Activated effector memory CD4-positive, alpha-beta T cell treated with anti-CD3 and anti-CD28 coated beads, Interleukin-2, amount 50 U/mL, for 16 hours (primary cell): ENCODE measurements at places on chromosomes 5 and 9.
A peak's percentile ranks its signal among the peaks of the same experiment; 100 is the strongest.

GRCh38 chr5:13653709-13654108 lies 290.8 kb downstream of the DNAH5 start:
- no peak for DNase-seq

DNA sequence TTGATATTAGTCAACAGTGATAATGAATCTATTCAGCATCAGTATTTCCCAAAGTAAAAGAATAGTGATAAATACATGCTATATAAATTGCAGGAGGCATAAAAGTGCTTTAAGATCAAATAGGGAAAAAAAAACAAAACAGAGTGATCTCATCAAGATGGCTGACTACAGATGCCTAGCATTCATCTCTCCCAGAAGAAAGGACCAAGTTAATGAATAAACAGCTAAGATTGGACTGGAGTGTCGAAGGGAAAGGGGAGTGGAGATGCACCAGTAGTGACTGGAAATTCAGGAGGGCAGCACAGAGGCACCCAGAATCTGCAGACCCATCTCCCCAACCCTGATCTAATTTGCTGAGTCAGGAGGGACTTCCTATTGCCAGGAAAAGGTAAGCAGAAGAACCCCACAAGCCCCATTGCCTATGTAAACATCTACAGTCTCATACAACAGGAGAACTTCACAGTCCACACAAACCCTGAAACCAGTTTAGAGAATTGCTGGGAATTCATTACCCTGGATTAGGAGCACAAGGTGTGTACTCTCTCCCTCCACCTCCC lies 699.4 kb downstream of the PTPRD start:
- DNase-seq: no peak

DNA sequence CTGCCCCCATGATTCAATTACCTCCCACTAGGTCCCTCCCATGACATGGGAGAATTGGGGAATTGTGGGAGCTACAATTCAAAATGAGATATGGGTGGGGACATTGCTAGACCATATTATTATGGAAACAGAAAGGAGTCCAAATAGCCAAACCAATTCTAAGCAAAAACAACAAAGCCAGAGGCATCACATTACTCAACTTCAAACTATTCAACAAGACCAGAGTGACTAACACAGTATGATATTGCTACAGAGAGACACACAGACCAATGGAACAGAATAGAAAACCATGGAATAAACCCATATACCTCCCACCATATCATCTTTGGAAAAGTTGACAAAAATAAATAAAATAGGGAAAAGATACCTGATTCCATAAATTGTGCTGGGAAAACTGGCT lies 710.5 kb upstream of the CDH9 start:
- DNase-seq: no peak

DNA sequence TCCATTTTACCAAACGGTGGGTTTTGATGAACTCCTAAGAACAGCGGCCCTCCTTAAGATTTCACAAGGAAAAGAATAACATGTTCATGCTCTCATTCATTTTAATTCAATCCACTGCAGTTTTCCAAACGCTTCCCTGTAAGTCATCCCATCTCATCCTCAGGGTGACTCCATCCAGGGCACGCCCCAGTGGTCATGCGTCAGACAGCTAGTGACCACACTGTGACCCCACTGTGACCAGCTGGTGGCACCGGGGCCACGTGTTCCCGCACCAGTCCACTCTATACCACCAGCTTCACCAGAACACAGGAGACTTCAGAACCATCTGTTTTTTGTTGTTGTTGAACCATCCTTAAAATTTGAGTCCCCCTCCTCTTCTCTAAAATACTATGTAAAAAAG lies 14.3 kb downstream of the ATPSCKMT start:
- DNase-seq: no peak

DNA sequence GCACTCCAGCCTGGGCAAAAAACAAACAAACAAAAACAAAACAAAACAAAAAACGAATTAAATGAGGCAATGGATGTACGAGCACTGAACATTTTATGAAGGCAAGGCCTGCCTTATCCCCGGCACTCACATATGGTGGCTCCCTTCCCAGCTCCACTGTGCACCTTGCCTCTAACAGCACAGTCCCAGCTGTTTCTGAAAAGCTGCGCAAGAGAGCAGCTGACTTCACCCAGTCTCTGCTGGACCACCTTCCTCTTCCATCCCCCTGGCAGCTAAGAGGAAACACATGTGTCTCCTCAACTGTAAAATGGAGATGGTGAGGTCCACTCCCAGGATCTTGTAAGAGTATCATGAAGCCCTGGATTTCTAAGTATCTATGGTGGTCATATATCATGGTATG lies 100.7 kb downstream of the KLF4 start:
- DNase-seq: no peak

GRCh38 chr9:3526997-3527940 lies 1.5 kb upstream of the RFX3 start:
- DNase-seq: no peak

- peak; percentile 94 for DNase-seq
Measured at GRCh38 chr5:180291943-180292831, at the start of gene MAPK9. Gene MAPK9, minus strand, starts transcription at chr5:180292083. Its CDS starts 11,522 bp downstream, at chr5:180280561.

- no peak for DNase-seq
Measured at GRCh38 chr9:134661299-134661698, 19.7 kb downstream of the COL5A1 start.

DNA sequence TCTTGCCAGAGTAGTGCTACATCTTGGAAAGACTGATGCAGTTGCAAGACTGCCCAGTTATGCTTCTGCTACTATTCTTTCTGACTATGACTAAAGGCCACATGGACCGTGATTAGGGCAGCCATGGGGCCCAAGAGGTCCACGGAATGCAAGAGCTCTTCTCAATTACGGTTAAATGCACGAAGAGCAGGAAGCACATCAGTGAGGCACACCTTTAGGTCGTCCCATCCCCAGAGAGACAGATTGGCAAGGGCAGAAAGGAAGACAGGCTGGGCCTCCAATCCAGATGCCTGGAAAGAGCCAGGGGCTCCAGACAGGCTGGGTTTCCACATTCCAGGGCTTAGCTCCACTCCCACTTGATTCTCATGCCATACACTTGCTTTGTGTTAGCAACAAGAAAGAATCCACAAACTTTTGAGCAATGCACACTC lies 132.3 kb upstream of the SLIT3 start:
- no peak for DNase-seq

- peak; percentile 90 for DNase-seq
Measured at GRCh38 chr9:92140074-92140753, 25.0 kb upstream of the SPTLC1 start.

- no peak for DNase-seq
Measured at GRCh38 chr9:27663526-27663925, 90.2 kb upstream of the C9orf72 start.

DNA sequence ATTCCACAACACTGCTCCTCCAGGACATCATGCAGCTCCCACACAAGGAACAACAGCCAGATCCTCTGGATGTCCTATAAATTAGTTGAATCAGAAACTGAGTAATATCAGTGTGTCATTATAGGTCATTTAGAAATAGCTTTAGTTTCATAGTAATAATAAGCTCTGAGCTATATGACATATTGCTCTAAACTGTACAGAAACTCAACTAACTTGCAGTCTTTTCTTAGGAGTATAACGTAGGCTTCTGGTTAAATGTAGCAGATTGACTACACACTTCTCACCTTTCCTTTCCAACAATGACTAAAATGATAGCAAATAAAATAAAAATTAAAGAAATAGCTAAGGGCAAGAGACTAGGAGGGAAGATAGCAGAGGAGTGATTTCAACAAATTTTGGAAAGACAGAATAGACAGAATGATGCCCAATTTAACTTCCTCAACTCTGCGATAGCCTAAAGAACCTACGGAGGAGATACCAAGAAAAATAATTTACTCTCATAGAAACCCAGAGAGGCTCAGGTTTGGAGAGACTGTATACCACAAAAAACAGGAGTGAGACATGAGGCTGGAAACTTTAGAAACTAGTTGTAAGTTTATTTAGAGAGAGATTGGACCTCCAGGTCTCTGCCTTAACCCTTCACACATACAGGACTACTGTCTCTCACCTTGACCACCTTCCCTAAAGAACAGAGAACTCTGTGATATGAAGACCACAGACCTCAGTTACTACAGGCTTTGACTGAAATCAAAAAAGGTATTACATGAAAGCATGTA lies 193.7 kb downstream of the TSSK1B start:
- DNase-seq: no peak

- no peak for DNase-seq
Measured at GRCh38 chr5:178432421-178433272, 157.5 kb downstream of the COL23A1 start.

DNA sequence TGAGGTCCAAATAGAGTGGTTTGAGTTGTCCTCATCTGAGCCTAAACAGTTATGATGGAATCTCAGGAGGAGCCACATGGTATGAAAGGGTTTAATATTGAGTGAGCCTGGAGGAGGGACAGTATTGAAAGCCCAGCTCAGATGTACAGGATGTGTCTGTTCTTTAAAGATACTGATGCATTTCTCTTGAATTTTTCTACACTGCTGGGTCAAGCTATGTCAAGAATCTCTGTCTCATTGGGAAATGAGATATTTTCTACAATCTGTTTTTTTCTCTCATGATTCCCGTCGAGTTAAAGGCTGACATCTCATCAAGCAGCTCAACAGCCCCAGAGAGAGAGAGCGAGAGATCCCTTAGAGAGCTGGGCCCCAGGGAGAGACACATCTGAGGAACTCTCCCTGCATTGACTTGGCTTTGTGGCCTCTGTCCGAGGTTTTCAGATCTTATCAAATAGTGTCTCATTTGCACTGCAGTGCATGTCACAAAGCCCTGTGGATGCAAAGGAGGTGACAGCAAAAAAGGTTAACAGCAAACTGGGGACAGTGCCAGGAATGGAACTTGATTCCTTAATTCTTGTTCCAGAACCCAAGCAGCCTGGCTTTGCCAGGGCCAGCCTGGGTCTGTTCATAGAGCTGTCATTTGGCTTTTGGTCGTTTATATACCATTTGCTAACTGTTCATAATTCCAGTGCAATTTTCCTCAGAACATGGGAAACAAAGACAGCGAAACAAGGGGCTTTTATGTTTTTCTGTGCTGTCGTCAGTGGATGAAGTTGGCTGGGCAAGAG lies 19.0 kb upstream of the ACTBL2 start:
- DNase-seq: no peak

GRCh38 chr5:159061179-159061796 lies 38.4 kb downstream of the EBF1 start:
- no peak for DNase-seq

DNA sequence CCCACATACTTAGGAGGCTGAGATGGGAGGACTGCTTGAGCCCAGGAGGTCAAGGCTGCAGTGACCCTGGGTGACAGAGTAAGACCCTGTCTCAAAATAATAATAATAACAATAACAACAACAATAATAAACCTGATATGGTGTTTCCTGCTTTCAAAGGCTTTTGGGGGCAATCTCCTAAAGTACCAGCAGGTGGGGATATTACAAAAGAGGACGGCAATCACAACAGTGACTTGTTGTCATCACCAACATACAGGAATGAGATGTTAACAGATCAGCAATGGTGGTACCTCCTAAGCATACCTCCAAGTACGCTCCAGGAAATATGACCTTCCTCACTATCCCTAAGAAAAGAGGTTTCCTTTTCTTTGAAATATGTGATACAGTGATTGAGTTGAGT lies 91.1 kb upstream of the RNF180 start:
- DNase-seq: no peak

DNA sequence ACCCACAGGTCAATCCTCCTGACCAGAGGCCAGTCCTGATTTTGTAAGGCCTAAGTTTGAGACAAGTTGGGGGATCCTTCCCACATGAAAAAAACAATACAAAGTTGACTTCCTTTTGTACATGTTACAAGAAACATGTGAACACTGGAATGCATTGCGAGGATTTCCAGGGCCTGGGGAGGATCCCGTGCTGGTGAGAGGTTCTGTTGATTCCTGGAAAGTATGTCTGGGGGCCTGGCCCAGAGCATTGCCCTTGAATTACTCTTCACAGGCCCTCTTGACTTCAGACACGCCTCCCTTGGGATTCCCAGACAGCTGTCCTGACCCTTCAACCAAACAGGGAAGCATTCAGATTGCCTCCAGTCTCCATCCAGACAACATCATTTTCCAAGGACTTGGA lies 234.2 kb upstream of the IRX2 start:
- no peak for DNase-seq

DNA sequence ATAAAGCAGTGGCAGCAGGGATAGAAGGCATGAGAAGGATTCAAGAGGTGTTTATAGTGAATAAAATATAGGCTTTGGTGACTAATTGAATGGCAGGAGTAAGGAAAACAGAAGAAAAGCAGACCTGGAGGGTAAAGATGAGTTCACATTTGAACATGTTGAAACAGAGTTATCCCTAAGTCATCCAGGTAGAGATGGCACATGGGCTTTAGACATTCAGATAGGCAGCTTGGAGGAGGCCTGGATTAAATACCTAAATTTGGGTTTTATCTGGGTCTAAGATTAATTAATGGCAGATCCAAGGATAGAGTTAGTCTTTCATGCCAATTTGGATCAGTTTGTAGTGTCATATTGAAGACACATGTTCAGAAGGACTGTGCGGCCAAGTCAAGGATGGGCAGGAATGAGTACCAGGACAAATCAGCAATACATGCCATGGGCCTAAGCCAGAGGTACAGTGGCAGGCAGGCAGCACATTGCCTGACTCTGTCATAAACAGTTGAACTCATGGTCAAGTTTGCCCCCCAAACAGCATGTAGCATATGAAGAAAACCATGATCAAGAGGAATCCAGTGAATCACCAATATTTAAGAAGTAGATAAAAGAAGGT lies 115.5 kb upstream of the SLC12A2 start:
- no peak for DNase-seq

- no peak for DNase-seq
Measured at GRCh38 chr5:37975531-37975930, 135.7 kb upstream of the GDNF start.

DNA sequence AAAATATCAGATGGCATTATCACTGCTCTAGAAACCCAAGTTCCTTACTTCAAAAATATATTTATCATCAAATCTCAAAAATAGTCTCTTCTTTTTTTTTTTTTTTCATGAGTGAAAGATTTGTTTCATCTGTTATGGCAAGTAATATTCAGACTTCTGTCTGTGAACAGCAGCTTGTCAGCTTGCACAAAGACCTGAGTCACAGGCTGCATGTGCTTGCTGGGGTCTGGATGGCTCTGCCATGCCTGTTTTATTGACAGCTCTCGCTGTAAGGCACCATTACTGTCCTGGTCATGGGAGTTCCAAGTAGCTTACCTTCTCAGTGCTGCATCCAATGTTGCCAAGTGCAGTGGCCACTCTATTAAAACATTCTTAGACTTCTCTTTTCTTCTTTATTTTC lies 456.4 kb downstream of the GADD45G start:
- no peak for DNase-seq

- DNase-seq: peak; percentile 24
Measured at GRCh38 chr9:37908698-37909186, 4.8 kb upstream of the SLC25A51 start.

DNA sequence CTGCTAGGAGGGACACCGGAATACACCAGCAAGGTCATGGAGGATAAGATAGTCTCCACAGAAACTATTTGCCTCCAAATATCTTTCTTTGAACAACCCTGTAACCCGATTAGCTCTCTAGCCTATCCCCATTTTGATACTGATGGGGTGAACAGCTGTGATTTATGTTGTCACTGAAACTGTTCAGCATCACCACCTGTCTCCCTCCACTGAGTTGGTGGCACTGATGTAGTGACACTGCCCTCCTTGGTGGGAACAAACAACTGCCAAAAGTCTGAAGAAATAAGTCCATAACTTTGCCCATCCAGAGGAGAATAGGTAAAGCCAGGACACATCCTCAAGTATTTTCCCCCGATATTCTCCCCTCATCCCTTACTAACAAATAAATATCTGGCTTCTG lies 24.3 kb upstream of the KCNV2 start:
- DNase-seq: no peak

GRCh38 chr5:15421921-15422412 lies 78.0 kb upstream of the FBXL7 start:
- DNase-seq: no peak
